ENCODE measurements at places on chromosomes 13 and 19.

DNA sequence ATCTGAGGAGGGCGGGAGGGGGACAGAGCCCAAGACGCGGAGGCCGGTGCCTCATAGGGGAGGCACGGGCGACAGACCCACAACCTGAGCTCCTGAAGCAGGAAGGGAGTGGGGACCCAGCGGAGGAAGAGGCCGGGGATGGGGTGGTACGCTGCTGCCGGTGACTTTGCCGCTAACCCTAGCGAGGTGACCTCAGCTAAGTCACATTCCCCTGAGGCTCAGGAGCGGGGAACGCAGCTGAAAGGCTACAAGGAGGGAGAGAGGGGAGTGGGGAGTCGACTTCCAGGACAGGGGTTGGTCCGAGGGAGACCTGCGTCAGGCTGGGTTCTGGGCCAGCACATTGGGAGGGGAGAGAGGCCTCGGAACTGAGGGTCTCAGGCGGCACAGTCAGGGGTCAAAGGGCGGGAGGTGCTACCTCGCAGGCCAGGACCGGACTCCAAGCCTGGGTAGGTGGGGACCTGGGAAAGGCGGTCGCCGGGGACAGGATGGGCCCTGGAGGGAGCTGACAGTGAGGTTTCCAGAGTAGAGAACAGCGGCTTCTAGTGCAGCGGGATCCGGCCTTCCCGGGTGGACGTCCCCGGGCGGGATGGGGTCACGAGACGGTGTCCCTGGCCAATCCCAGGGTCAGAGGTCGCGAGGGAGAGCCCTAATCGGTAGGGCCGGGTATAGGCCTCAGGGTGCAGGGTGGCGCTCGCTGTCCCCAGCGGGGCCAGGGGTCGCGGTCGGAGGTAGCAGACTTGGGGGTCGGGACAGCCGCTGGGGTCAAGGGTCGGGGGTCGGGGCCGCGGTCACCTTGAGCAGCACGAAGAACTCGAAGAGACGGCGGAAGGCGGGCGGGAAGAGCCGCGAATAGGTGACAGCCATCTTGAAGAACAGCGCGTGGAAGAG is 699 bp downstream of the TMEM259 start:
- no peak for DNase-seq

DNA sequence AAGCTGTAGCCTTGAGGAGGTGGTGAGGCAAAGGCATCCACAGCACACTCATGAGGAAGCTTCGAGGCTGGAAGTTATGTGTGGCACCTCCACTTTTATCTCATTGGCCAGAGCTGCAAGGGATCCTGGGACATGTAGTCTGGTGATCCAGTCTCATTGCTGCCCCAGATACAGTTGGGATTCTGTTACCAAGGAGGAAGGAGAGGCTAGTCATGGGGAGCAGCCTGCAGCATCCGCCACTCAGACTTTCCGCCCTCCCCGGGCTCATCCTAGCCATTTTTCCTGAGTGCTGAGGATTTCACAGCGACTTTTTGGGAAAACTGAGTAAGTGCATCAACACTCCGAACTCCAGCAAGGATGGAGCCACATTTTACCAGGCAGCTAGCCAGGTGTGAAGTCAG is 74.4 kb downstream of the DPF1 start:
- DNase-seq: no peak

- DNase-seq: no peak
Observed at GRCh38 chr13:65868099-65868498, 1362.0 kb downstream of the PCDH9 start.

GRCh38 chr13:106423530-106423929 is 111.9 kb downstream of the EFNB2 start:
- DNase-seq: no peak

DNA sequence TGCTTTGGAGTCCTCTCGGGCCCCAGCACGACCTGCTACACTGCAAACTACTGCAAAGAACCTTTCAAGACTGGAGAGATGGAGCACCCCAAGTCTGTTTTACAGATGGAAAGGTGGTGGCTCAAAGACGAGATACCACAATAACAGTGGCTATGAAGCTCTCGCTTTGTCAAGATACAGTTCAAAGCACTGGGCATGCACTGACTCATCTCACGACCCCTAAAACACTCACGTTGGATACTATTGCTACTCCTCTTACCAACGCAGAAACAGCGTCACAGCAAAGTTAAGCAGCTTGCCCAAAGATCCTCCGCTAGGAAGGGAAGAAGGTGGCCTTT is 24.0 kb upstream of the LAIR1 start:
- no peak for DNase-seq

GRCh38 chr19:50952910-50953309 is at the start of gene KLK5:
TSS of gene KLK5 (minus strand) at chr19:50953038. CDS start at chr19:50952657, 381 bp downstream.
- no peak for DNase-seq

DNA sequence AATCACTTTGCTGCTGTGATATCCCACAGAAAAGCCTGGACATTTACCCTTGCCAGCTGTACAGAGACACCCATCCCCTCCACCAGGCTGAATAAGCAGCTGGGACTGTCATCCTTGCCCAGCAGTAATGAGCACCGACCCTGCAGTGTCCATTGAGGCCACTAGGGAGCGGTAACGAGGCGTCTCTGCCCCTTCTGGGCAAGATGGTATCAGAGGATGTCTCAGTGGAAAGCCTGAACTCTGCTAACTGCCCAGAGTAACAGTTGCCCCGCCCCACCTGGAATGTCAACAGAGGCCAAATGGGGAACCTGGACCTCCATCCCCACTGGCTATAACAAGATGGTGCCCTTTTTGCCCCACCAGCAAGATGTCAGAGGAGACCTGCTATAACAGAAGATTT is 22.8 kb upstream of the CEACAM20 start:
- peak; percentile 6 for DNase-seq

GRCh38 chr13:40611004-40611403 is 55.4 kb downstream of the FOXO1 start:
- DNase-seq: no peak

DNA sequence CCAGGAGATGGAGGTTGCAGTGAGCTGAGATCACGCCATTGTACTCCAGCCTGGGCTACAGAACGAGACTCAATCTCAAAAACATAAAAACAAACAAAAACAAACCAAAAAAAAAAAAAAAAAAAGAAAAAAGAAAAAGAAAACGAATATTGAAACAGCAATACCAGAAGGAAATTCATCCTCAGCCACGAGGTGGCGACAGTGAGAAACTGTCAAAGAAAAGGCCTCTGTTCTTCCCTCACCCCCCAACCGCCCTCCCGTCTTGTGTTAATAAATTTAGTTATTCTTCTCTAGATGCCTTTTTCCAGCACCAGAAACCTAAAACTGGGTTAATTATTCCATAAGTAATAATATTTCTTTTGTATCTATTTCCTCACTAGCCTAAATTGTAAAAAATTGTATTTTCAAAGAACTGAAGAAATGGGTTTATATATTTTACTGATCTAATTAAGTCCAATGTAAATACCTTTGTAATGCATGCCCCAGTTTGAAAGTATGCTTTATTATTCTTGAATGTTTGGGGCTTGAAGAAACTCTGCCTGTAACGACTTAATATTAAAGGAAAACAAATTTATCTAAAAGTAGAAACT is 38.6 kb downstream of the LIG4 start:
- peak; percentile 44 for DNase-seq

DNA sequence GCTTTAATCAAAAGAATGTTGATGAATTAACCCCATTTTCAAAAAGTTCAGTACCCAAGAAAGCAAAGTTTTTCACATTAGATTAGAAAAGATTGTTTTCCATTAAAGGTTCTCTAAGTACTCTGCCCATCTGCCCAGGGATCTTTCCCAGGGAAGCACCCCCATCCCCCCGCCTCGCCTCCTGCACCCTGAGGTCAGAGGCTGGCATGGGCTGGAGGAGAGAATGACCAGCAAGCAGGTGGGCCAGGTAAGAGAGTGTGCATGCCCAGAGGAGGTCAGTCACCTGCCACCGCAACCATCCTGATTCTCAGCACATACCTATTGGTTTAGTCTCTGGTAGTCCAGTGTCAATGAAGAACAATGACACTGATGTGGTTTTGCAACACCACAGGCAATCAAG is 279.4 kb upstream of the ZNF507 start:
- no peak for DNase-seq

DNA sequence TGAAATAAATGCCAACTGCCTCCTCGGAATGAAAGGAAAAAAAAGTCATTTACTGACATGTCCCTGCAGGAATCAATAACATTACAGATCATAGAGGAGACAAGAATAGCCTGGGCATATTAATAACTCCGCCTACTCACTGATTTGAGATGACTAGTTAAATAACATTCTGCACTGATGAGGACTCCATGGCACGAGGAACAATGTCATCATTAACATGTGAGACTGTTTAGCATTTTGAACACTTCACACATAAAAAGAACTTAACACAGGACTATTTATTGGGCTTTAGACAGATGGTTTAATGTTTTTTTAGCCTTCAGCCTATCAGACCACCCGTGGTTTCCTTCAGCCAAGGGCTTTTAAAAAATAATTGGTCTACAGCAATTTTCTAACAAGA is 170.1 kb downstream of the OLFM4 start:
- no peak for DNase-seq

GRCh38 chr19:17333611-17334413 is 843 bp downstream of the ANO8 start:
- DNase-seq: peak; percentile 63

GRCh38 chr19:13396250-13397080 is 109.8 kb downstream of the CACNA1A start:
- DNase-seq: no peak

GRCh38 chr19:46147791-46148288 is at the start of gene IGFL2:
TSS of gene IGFL2 (plus strand) at chr19:46148238. CDS start at chr19:46148279, 41 bp downstream.
- DNase-seq: no peak

DNA sequence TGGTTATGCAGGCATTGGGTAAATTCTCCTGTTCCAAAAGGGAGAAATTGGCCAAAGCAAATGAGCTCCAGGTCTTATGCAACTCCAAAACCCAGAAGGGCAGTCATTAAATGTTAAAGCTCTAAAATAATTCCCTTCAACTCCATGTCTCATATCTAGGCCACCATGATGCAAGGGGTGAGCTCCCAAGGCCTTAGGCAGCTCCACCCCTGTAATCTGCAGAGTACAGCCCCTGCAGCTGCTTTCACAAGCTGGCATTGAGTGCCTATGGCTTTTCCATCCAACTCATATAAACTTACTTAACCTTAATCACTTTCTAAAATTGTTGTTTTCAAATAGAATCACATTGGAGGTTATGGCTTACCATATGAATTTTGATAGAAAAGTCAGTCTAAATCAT is 44.7 kb upstream of the ZNF429 start:
- DNase-seq: no peak

DNA sequence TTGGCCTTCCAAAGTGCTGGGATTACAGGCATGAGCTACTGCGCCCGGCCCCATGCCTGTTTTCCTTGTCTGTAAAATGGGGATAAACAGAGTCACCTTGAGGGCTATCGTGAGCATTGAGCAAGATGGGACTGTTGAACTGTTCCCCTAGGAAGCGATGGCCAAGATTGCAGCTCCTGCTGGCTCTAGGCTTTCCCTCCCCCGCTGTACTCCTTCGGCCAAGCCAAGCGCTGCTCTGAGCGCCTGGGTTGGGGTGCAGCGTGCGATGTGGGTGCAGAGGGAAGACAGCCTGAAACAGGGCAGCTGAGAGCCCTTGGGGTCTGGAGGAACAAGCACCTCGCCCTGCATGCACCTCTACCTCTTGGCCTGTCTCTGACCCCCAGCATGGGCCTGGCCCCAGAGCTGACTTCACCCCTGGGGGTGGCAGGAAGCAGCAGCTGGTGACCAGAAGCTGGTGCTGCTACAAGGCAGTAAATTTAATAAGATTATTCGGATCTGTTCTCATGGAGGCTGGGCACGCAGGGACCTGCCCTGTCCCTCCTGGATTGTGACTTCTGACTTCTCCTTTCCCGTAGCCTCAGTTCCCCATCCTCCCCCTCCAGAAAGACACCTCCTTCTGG is 5.3 kb downstream of the GNG8 start:
- DNase-seq: no peak

- DNase-seq: no peak
Observed at GRCh38 chr13:73657821-73658540, 476.2 kb downstream of the KLF12 start.

DNA sequence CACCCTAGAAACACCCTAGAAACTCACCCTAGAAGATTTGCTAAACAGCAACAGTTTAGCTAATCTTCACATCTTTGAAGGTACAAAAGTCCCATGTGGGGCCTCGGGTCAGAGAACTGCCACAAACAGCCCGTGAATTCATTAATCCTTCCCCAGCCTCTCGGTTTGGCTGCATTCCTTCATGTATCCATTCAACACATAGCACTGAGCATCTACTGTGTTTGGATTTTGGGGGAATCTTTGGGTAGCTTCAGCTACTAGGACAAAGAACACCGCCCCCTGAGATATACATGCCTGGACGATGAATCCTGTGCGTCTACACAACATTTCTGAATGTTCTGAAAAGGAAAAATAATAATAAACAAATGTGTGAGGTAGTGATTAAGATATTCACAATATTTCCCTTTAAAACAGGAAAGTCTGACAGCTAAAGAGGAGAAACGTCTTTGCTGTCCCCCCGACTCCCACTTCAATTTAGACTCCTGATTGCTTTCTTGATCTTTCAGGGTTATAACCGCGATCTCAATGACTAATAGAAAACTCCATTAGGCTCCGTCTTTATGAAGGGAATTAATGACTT is 63.5 kb downstream of the ALOX5AP start:
- DNase-seq: no peak

- DNase-seq: no peak
Observed at GRCh38 chr19:35959040-35959967, 23.1 kb downstream of the LRFN3 start.

- no peak for DNase-seq
Observed at GRCh38 chr19:6911523-6911922, 24.1 kb downstream of the ADGRE1 start.

GRCh38 chr13:67148161-67148571 is 82.0 kb downstream of the PCDH9 start:
- no peak for DNase-seq

GRCh38 chr13:29505511-29505910 is 90.0 kb downstream of the SLC7A1 start:
- no peak for DNase-seq

DNA sequence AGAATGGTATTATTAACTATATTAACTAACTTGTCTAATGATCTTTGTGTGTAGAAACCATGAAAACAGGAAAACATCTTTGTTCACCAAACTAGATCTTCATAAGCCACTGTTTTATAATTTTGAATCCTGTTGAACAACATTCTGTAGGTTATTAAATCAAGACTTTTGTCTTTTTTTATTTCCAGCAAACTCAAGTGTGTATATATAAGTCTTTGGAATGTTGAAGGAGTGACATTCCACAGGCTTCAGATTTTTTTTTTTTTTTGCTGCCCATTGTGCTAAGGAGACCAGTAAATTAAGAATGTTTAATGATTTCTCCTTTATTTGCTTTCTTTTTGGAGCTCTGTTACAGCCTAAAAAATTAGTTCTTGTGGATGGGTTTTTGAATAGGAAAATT is 89.6 kb downstream of the LMO7 start:
- no peak for DNase-seq

Measured in NK-92 treated with Interleukin-12 subunit alpha and Interleukin-12 subunit beta, amount 100 ng/mL, for 24 hours (cell line).